NCI-H1105 (cell line): ENCODE measurements at places on chromosomes 16 and 17.

GRCh38 chr17:41324180-41325075 lies 8.9 kb upstream of the KRTAP17-1 start:
- DNase-seq, result no peak

GRCh38 chr17:27975146-27976011 lies 67.1 kb upstream of the NLK start:
- DNase-seq, result no peak

DNA sequence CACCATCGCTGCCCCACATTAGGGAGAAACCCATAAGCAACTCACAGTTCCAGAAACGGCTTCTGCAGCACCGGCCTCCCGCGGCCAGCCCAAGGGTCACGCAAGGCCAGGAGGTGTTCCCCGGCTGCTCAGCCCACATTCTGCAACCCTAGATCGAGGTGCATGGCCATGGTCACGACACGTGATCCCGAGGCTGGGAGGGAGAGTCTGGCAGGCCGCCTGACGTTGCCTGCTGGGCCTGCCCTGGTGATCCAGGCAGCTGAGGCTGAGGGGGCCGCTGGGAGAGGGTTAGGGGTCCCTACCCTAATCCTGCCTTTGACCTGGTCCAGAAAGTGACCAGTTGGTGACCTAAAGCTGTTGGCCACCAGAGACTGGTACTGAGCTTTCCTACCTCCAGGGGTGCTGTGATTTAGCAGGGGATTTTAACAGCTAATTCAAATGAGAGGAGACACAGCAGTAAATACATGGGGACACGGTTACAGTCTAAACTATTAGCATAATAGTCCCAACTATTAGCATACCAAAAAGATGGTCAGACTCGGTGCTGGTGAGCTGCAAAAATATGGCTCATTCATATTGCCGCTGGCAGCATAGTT lies 97.4 kb upstream of the CIBAR2 start:
- no peak for DNase-seq

GRCh38 chr17:79808763-79809529 lies 12.1 kb upstream of the CBX8 start:
- no peak for DNase-seq
